ENCODE measurements at places on chromosomes 13 and 19. TPM values are rescaled to one million over a fixed set of nuclear protein-coding genes. Genes with fewer than 3 reads are reported as not detected.

- DNase-seq = no peak
- H3K27ac ChIP-seq = no peak overlapping the region
- H3K4me3 ChIP-seq = no peak overlapping the region
- no peaks in the 10 kb centered on the region for H3K27me3 ChIP-seq
- no peaks in the 10 kb centered on the region for H3K36me3 ChIP-seq
Observed at GRCh38 chr13:70622796-70623195, 514.5 kb upstream of the KLHL1 start.

- H3K4me1 ChIP-seq = no peaks in the 10 kb centered on the region
- DNase-seq = no peak
- H3K27ac ChIP-seq = no peak overlapping the region
- no peak overlapping the region for H3K4me3 ChIP-seq
- H3K27me3 ChIP-seq = no peaks in the 10 kb centered on the region
- H3K36me3 ChIP-seq = no peaks in the 10 kb centered on the region
Observed at GRCh38 chr13:105035092-105035491, 1500.4 kb downstream of the EFNB2 start.

- H3K4me3 ChIP-seq = no peak overlapping the region
- peaks cover 7% of the 10 kb centered on the region for H3K36me3 ChIP-seq
- no peak for DNase-seq
- H3K27ac ChIP-seq = no peak overlapping the region
- peaks cover 88% of the 10 kb centered on the region for H3K4me1 ChIP-seq
Observed at GRCh38 chr13:48242677-48243076, 9.7 kb downstream of the ITM2B start.

The ZNF57 gene
- total RNA-seq = 6.6 TPM

Data from left lung (tissue), 14 donors.